ENCODE measurements at places on chromosomes 7 and 10. TPM values are rescaled to one million over a fixed set of nuclear protein-coding genes. Genes with fewer than 3 reads are reported as not detected.

The SYT15B gene
- 0.47 TPM for total RNA-seq

The GIMAP6 gene
- 124 TPM for total RNA-seq

The SEC24C gene
- 96.7 TPM for total RNA-seq

The DOCK4 gene
- total RNA-seq: 1.7 TPM

The PLXDC2 gene
- 0.86 TPM for total RNA-seq

- peak overlapping the region; percentile 22 for H3K4me3 ChIP-seq
- no peak for DNase-seq
- no peaks in the 10 kb centered on the region for H3K36me3 ChIP-seq
- H3K4me1 ChIP-seq: peaks cover 4% of the 10 kb centered on the region
- no peak overlapping the region for H3K27ac ChIP-seq
These were observed 2.8 kb downstream of the INHBA start for GRCh38 chr7:41700044-41700471.

DNA sequence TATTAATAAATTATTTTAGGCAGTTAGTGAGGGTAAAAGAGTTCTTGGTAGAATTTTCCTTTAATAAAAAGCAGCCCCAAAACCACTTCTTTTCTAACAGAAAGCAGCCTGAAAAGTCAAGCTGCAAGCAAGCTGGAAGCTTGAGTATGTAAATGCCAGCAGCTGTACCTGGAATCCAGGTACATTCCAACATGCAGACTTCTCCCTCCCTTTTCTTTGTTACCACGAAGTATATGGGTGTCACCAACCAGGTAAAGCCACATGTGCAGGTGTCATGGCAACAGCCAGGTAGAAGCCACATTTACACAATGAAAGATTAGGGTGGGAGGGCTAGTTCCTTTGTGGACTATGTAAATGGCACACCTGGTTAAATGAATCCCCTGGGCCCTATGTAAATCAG, 114.6 kb downstream of the EPC1 start:
- no peaks in the 10 kb centered on the region for H3K4me1 ChIP-seq
- H3K27me3 ChIP-seq: no peaks in the 10 kb centered on the region

GRCh38 chr7:32958046-32959025, 1.1 kb downstream of the FKBP9 start:
- no peak for DNase-seq
- H3K4me1 ChIP-seq: peaks cover 2% of the 10 kb centered on the region
- H3K27me3 ChIP-seq: peaks cover 49% of the 10 kb centered on the region
- H3K36me3 ChIP-seq: peaks cover 2% of the 10 kb centered on the region

GRCh38 chr10:80462981-80463741, 9.1 kb downstream of the TSPAN14 start:
- no peak for DNase-seq
- no peaks in the 10 kb centered on the region for H3K27me3 ChIP-seq
- peak overlapping the region; percentile 93 for H3K27ac ChIP-seq
- peaks cover 90% of the 10 kb centered on the region for H3K4me1 ChIP-seq

DNA sequence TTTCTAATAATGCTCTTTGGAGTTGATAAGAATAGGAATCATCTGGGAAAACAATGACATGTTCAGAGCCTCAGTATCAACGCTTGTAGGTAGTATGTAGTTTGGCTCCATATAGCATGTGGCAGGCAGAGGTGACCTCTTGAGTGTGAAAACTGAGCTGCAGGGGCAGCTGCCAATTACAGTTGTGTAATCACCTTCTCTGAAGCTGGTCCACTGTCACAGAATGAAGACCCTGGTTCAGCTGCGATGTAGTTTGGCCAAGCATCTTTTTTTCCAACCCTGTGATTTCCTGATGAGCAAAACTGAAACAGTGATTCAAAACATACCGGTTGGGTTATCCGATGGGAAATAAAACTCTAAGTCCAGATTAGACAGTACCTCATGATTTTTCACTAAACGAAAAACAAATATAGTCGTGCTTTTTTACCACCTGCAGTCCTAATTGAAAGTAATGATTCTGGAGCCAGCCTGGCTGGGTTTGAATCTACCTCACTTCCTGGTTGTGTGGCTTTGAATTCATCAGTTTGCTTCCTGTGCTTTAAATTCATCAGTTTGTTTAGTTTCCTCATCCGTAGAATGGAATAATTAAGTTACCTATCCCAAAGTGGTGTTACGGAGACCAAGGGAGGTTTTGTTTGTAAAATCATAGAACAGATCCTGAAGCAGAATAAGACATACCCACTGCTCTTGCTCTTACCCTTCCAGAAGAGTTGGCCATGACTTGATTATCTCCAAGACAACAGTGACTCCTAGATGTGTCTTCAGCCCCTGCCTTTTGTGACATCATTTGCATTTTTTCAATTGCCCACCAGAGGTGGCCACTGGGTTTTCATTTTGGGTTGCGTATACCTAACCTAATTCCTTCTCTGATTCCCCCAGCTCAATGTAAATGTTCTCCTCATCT, 87.4 kb downstream of the CELF2 start:
- peaks cover 16% of the 10 kb centered on the region for H3K4me1 ChIP-seq
- peak overlapping the region; percentile 44 for H3K4me3 ChIP-seq
- peak overlapping the region; percentile 63 for H3K27ac ChIP-seq

GRCh38 chr7:151057506-151057988, at the start of gene CDK5:
Gene CDK5, minus strand, starts transcription at chr7:151057897. Its CDS starts 49 bp downstream, at chr7:151057848.
- peaks cover 8% of the 10 kb centered on the region for H3K36me3 ChIP-seq
- peak within 1 kb of the TSS; percentile 98 for H3K4me3 ChIP-seq
- peaks cover 36% of the 10 kb centered on the region for H3K4me1 ChIP-seq
- peak within 1 kb of the TSS; percentile 93 for H3K27ac ChIP-seq
- no peaks in the 10 kb centered on the region for H3K27me3 ChIP-seq

GRCh38 chr7:75995996-75996395, 1.6 kb upstream of the TMEM120A start:
- H3K4me1 ChIP-seq: peaks cover 13% of the 10 kb centered on the region
- no peak for DNase-seq
- H3K27ac ChIP-seq: no peak overlapping the region
- H3K36me3 ChIP-seq: peaks cover 28% of the 10 kb centered on the region
- H3K4me3 ChIP-seq: no peak overlapping the region
- no peaks in the 10 kb centered on the region for H3K27me3 ChIP-seq

DNA sequence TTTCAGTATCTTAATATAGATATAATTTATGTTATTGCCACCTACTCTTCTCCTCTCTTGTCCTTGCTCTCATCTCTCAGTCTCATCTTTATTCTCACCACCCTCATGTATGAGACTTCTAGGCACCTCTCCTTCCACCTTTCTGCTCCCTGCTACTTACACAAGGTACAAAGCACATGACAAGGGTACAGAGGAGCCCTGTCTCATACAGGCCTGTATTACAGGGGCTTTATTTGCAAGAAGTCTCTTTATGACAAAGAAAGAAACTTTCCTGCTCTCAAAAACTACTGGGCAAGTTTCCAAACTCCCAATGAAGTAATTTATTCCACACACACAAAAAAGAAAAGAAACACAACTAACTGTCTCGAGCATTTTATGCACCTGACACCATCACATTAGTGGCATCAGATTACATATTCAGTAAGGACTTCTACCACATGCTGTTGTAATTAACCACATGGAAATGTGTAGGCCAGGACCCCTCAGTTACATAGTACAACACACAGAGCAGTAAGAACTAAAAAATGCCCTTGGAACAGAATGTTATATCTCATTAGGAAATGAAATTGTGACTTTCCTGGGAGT, 253.1 kb downstream of the FZD1 start:
- no peak for DNase-seq
- no peaks in the 10 kb centered on the region for H3K27me3 ChIP-seq
- no peaks in the 10 kb centered on the region for H3K36me3 ChIP-seq
- H3K27ac ChIP-seq: no peak overlapping the region

DNA sequence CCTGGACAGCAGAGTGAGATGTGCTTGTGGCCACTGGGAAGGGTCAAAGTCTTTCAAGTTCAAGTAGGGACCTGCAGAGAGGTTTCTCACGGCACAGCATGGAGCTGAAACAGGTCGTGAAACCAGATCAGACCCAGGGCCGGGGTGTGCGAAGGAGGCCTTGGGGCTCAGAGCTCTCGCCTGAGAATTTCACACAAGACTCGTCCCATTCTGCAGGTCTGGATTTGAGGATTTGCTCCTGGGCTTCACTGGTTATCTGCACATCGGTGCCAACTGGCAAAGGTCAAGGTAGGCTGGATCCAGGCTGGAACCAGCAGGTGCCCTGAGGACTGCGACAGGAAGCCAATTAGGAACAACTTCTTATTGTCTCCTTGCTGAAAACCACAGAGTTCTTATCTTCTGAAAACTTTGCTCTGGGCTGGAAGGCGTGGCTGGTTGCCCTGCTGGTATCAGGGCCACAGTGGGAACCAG, 24.0 kb upstream of the GTF2I start:
- no peaks in the 10 kb centered on the region for H3K27me3 ChIP-seq
- H3K36me3 ChIP-seq: no peaks in the 10 kb centered on the region
- no peak overlapping the region for H3K4me3 ChIP-seq

DNA sequence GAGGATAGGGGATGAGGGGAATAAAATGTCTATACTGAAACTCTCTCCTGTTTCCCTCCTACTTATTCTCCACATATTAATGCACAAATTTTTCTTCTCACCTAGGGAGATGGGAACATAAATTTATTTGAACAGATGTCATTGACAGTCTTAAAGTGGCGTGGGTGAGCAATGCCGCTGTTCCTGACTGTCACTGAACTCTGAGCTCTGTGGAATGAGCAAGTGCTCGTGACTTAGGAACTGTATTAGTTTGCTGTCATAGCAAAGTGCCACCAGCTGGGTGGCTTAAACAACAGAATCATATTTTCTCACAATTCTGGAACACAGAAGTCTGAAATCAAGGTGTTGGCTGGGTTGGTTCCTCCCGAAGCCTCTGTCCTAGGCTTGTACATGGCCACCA, 29.1 kb downstream of the INPP5F start:
- H3K36me3 ChIP-seq: peaks cover 10% of the 10 kb centered on the region
- peaks cover 6% of the 10 kb centered on the region for H3K4me1 ChIP-seq
- no peak overlapping the region for H3K27ac ChIP-seq
- H3K4me3 ChIP-seq: no peak overlapping the region
- no peak for DNase-seq

- no peak overlapping the region for H3K27ac ChIP-seq
- peaks cover 9% of the 10 kb centered on the region for H3K4me1 ChIP-seq
- H3K4me3 ChIP-seq: no peak overlapping the region
- DNase-seq: no peak
- H3K27me3 ChIP-seq: peaks cover 13% of the 10 kb centered on the region
These were observed 9.0 kb upstream of the KBTBD2 start for GRCh38 chr7:32900433-32900995.
